Heart right ventricle (tissue), 16 donors: ENCODE measurements at places on chromosomes 7 and 10. TPM values are rescaled to one million over a fixed set of nuclear protein-coding genes. Genes with fewer than 3 reads are reported as not detected.

- DNase-seq: no peak
- H3K4me1 ChIP-seq: no peaks in the 10 kb centered on the region
- H3K4me3 ChIP-seq: no peak overlapping the region
- H3K36me3 ChIP-seq: peaks cover 6% of the 10 kb centered on the region
Observed at GRCh38 chr7:45910855-45911254, 10.2 kb downstream of the IGFBP3 start.

SCRN1 gene
- total RNA-seq: 36.8 TPM

PNLIPRP1 gene
- not detected for total RNA-seq

ANXA8L1 gene
- total RNA-seq: 1.7 TPM

GRCh38 chr10:126479280-126479895 lies 91.1 kb upstream of the ADAM12 start:
- H3K4me3 ChIP-seq: no peak overlapping the region
- no peak overlapping the region for H3K27ac ChIP-seq
- H3K27me3 ChIP-seq: peaks cover 8% of the 10 kb centered on the region
- no peaks in the 10 kb centered on the region for H3K36me3 ChIP-seq

UPK3BL2 gene
- total RNA-seq: 6.1 TPM

GRCh38 chr10:71621231-71622153 lies 98.1 kb downstream of the C10orf105 start:
- H3K4me1 ChIP-seq: no peaks in the 10 kb centered on the region
- no peak for DNase-seq
- no peaks in the 10 kb centered on the region for H3K36me3 ChIP-seq
- H3K27ac ChIP-seq: peak overlapping the region; percentile 10
- no peak overlapping the region for H3K4me3 ChIP-seq

GRCh38 chr7:113175525-113176104 lies 57.3 kb upstream of the SMIM30 start:
- H3K4me3 ChIP-seq: no peak overlapping the region
- no peak for DNase-seq
- H3K4me1 ChIP-seq: no peaks in the 10 kb centered on the region
- H3K36me3 ChIP-seq: no peaks in the 10 kb centered on the region
- H3K27me3 ChIP-seq: no peaks in the 10 kb centered on the region

DNA sequence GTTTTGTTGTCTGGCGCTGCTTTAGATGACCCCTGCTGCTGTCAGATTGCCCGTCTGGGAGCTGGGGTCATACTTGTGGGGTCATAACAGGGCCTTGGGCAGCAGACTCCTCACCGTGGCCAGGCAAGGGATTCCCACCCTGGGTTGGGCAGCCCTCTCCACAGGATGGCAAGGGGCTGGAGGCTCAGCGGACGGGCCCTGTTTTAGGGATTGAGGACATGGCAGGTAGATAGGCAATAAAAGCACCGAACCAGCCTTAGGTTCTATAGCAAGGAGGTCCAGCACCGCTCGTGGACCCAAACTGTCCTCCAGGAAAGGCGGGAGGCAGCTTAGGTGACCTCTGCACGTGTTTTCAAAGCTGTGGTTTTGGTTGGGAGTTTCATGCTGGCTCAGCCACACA lies 60.0 kb downstream of the GRK5 start:
- H3K27ac ChIP-seq: no peak overlapping the region
- no peaks in the 10 kb centered on the region for H3K27me3 ChIP-seq
- H3K4me3 ChIP-seq: no peak overlapping the region
- H3K4me1 ChIP-seq: peaks cover 76% of the 10 kb centered on the region

GRCh38 chr7:112422842-112423496 lies 27.3 kb upstream of the IFRD1 start:
- no peaks in the 10 kb centered on the region for H3K27me3 ChIP-seq
- DNase-seq: peak; percentile 55
- no peak overlapping the region for H3K27ac ChIP-seq
- H3K4me1 ChIP-seq: peaks cover 14% of the 10 kb centered on the region
- no peak overlapping the region for H3K4me3 ChIP-seq

DNA sequence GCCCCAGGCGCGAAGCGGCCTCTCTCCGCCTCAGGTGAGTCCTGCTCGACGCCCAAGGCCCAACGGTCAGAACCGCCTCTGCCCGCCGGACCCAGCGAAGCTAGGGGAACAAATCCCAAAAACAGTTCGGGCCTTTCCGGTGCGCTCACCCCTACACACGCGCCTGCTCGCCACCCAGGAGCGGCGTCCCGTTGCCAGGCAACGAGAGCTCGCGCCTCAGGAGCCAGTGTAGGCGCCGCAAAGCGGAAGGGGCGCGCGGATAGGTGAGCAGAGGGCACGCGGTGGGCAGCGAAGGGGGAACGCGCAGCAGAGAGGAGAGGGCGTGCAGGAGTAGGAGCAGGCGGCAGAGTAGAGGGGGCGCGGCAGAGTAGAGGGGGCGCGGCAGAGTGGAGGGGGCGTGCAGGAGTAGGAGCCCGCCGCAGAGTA lies at the start of the genes DYDC1 and DYDC2:
Gene DYDC1 (minus strand): TSS at position 193 of the 426 bp plus-strand sequence. CDS start 4,154 bp downstream, outside the sequence.
Gene DYDC2 (plus strand): TSS at position 219 of the 426 bp plus-strand sequence. CDS start 5,663 bp downstream, outside the sequence.
- peak within 1 kb of the TSS; percentile 43 for H3K4me3 ChIP-seq
- H3K27me3 ChIP-seq: peaks cover 35% of the 10 kb centered on the region
- H3K4me1 ChIP-seq: peaks cover 7% of the 10 kb centered on the region
- no peak within 1 kb of the TSS for H3K27ac ChIP-seq

VOPP1 gene
- total RNA-seq: 20.3 TPM
